ENCODE measurements at places on chromosomes 6 and 20. TPM values are rescaled to one million over a fixed set of nuclear protein-coding genes. Genes with fewer than 3 reads are reported as not detected.

DNA sequence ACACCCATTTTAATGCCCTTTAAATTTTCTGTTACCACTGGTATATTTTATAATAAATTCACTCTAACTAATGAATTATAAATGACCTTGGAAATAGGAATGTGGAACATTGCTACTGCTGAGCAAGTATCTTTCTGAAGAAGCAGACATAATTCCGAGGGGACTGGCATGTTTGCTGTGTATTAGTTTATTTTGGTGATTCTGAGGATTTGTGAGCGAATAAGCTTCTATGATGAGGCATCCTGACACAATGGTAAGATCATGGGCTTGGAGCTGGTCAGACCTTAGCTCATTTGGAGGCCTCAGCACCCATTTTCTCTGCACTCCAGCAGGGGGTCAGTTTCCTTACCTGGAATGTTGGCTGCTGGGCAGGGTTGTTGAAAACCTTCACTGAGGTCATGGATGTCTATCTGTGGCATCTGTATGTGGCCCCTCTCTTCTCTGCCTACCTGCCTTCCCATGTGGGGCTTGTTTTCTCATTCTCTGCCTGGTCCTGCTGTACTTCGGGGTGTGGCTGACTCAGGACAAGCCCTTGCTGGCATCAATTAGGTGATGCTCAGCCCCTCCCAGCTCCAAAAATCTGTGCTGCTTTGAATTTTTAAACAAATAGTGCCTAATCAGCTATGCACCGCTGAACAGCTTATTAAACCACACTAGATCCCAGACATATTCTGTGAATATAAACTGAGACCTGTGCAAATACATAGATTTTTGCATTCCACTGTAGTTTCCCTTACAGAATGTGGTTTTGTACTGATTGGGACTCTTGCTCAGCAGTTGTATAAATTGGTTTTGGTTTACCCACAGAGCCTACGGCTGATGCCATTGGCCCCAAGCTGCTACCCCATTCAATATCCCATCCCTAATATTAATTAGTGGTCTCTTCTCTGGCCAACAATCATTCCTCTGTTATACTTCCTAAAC, 10.7 kb downstream of the ARID1B start:
- no peak for DNase-seq

DNA sequence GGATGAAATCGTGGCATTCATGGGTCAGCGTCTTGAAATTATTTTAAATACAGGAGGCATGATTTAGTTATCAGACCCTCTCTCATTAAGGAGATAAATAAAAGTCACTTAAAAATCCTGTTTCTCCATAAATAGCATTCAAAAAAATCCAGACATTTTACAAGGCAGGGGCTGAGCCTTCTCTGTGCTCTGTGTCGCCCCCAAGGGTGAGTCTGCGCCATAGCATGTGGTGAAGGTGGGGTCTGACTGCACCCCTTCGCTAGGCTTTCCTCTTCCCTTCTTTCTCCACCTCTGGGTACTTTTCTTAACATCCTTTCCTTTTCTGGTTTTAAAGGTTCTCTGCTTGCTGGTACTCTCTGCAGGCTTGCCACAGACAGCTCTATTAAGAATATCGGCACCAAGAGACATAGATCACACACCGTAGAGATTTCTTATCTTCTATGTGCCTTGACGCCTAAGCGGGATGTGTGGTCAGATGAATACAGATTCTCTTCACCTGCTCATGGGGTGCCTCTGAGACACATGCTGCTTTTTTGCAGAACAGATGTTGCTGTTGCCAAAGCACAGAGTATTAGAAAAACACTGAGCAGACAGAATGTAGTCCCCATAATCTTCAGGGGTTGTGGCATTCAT, 20.1 kb upstream of the FAM209A start:
- DNase-seq: no peak

The PDYN gene
- total RNA-seq: not detected

The ETV7 gene
- not detected for total RNA-seq

DNA sequence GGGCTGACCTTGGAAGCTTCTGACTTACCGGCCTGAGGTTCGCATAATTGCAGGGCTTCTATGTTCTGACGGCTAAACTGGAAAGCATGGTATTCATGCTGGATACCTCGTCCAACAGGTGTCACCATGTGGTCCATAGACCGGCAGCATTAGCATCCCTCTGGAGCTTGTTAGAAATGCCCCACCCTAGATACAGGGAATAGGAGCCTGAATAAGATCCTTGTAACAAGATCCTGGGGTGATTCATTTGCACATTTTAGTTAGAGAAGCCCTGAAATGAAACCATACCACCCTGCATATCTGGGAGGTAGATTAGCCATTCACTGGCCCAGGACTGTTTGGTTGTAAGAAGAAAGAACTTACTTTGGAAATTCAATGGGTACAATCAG, 77.7 kb downstream of the TMEM170B start:
- no peak for DNase-seq

- DNase-seq: no peak
Observed at GRCh38 chr6:72649032-72649984, 27.4 kb downstream of the KCNQ5 start.

DNA sequence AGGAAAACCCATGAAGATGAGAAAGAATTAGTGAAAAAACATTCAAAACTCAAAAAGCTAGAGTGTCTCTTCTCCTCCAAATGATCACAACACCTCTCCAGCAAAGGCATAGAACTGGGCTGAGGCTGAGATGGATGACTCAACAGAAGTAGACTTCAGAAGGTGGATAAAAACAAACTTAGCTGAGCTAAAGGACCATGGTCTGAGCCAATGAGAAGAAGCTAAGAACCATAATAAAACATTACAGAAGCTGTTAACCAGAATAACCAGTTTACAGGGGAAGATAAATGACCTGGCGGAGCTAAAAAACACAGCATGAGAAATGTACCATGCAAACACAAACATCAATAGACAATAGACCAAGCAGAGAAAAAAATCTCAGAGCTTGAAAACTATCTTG, 904.1 kb upstream of the MANEA start:
- no peak for DNase-seq

DNA sequence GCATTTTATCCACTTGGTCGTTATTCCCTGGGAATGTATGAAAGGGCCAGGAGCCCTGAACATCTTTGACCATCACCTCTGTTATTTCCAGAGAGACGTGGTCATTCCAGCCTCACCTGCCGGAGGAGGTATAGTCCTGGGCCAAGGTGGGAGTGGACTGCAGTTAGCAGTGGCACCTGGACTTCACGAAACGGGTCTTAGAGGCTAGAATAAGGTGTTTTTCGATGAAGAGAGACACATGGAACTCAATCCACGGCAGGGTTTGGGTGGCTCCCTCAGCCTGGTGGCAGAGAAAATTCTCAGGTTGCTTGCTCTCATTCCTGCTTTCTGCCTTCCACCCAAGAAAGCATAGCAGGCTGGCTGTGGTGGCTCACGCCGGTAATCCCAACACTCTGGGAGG, 48.0 kb downstream of the BMP6 start:
- no peak for DNase-seq

GRCh38 chr6:1865585-1865984, 255.9 kb downstream of the FOXC1 start:
- peak; percentile 25 for DNase-seq

DNA sequence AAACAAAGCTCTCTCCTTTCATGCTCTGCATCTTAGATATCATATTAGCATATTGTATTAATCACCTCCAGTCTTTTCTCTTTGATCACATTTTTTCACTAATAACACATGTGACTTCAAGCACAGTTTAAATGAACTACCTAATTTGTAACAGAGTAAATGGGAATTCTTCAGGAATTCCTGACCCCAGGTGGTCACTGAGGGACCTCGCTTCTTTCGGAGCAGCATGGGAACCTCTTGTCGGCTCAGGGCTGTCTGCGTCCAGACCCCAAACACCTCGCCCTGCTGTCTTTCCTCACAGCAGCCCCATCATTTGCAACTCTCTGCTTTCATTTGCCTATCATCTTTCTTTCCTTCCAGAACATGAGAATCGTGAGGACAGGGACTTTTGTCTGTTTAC, 103.5 kb downstream of the DACT2 start:
- no peak for DNase-seq

The PLA2G7 gene
- total RNA-seq: not detected

The PNLDC1 gene
- not detected for total RNA-seq

The KIFC1 gene
- total RNA-seq: 47.6 TPM

GRCh38 chr6:41288030-41288753, 1.7 kb upstream of the TREM1 start:
- DNase-seq: peak; percentile 47

The SLC35F1 gene
- not detected for total RNA-seq

The OLIG3 gene
- not detected for total RNA-seq

DNA sequence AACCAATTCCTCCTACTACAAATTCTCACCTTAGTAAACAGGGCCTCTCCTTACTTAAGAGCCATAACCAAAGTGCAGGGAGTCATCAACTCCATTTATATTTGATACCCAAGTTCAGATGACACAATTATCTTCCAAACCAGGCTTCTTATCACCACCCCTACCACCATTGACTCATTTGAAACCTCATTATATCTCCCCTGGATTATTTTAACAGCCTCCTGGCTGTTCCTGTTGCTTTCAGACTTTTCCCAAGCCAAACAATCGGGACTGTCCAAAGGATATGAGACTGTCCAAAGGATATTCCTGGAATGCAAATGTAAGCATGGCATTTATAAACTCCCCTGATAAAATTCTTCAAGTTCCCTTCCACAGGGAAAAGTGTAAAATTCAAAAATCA, 394.3 kb downstream of the MAFB start:
- no peak for DNase-seq

DNA sequence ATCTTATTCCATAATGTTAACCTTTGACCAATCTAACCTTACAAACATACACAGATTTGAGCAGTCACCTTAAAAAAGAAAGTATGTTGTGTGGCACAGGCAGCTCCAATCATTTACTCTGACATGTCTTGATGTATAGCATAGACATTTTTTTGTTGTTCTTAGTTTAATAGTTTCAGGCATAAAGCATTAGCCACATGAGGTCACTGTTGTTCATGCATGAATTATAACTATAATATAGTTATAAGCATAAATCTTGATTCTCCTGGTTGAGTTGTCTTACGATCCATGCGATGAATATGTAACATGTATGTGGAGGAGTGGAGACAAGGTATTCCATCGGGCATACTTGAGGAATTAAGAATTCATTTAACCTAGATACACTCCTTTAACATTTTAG, 26.1 kb upstream of the NKAIN2 start:
- no peak for DNase-seq

DNA sequence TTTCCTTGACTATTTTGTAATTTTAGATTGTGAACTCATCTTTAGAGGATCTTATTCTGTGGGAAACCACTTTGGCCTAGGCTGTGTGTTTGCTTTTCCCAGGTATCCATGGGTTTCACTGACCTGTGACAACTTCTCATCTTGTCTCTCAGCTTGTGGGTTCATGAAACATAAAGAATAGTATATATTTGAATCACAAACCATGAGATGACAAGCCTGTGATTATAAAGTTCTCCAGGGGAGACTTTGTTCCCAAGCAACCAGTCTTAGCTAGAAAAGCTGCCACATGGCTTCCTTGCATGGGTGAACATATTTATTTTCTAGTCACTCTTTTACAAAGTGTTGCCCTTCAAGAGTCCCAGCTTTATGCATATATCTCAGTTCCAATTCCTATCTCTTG, 201.9 kb downstream of the UBE3D start:
- no peak for DNase-seq
